ENCODE measurements at places on chromosomes 7 and 10.

GRCh38 chr7:77674878-77675277 is 21.4 kb upstream of the RSBN1L start:
- DNase-seq, result no peak

DNA sequence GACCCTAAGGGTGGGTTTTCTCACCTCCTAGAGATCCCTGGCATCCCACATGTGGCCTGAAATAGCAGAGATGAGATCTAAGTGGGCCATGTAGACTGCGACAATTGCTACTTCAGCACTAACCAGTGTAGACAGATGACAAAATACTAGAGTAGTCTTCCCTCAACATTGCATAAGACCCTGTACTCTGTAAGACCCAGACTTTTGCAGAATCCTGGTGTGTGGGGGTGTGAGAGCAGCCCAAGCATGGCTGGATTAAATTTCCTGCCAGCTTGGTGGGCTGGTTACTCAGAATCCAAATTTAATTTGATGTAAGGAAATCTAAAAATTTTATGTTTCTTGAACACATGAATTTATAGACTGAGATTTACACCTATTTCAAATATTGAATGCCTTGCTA is 88.3 kb downstream of the ZNF365 start:
- no peak for DNase-seq

DNA sequence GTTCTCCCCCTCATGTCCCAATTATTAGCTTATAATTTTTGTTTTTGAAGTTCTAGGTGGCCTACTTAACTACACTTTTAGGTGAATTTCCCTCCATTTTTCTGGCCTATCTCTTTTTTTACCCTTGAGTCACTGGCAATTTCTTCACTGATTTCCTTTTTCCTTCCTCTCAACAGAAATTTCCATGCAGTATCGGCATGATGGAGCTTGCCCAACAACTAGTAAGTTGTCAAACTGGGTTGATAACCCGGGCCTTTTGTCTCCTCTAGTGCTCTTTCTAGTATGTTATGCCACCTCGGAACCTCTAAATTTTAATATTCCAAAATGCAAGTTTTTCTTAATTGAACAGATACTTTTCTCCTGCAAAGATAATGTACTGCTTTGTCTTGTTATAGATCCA is 147.1 kb downstream of the MLLT10 start:
- DNase-seq, result no peak

GRCh38 chr10:77016278-77016815 is 621.3 kb downstream of the KCNMA1 start:
- no peak for DNase-seq

GRCh38 chr10:128884496-128885072 is 582.5 kb upstream of the MGMT start:
- no peak for DNase-seq

- DNase-seq, result no peak
These were observed 150.0 kb upstream of the IGFBP3 start for GRCh38 chr7:46071076-46071475.

- DNase-seq, result no peak
These were observed 4.7 kb upstream of the ENTPD7 start for GRCh38 chr10:99654390-99655175.

- no peak for DNase-seq
These were observed 44.2 kb downstream of the ZCCHC24 start for GRCh38 chr10:79401015-79401921.

GRCh38 chr7:77651575-77652162 is 44.6 kb upstream of the RSBN1L start:
- no peak for DNase-seq

DNA sequence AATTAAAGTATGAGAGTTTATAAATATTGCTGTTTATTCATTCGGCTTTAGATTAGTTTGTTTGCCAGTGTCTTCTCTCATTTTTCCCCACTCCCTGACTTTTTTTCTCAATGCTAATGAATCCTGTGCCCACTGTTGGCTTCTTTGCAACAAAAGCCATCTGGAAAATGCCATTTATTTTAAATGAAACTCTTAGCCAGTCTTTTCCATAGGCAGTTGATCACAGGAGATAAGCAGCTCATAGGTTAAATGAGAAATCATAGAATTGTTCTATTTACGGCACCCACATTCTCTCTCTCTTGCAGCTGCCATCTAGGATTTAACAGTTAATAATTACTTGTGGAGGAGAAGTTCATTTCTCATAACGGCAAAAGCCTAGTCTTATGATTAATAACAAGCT is 249.3 kb upstream of the POM121L12 start:
- no peak for DNase-seq

DNA sequence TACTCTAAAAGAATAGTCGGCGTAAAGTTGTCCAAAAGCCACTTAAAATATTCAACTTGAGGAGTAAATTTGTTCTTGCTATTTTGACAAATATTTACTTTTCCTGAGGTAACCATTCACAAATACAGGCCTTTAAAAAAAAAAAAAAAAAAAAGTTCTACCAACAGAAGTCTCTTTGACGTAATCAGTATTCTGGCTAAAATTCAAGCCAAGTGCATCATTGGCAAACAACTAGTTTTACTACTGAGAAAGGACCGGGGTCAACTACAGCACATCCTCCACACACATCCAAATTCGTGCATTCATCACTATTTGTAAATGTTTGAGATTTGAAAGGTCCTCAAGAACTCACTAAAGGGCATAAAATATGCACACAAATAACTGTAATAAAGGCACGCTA is 2.0 kb downstream of the OAT start:
- no peak for DNase-seq

DNA sequence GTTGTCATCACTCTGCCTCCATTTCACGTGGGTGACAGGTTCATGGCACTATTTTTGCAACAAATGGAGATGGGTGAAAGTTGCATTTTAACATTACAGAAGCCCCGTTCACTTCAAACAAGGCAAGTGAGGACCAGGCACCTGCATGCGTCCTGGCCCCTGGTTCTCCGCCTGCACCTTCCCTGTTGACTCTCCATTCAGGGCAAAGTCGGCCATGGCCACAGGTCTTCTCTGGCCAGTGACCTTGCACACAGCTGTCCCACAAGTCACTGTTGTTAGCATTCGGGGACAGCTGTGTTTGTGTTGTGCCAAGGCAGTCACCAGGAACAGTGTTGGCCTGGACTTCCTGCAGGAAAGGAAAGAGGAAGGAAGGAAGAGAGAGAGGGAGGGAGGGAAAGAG is 554.9 kb downstream of the TCERG1L start:
- no peak for DNase-seq

DNA sequence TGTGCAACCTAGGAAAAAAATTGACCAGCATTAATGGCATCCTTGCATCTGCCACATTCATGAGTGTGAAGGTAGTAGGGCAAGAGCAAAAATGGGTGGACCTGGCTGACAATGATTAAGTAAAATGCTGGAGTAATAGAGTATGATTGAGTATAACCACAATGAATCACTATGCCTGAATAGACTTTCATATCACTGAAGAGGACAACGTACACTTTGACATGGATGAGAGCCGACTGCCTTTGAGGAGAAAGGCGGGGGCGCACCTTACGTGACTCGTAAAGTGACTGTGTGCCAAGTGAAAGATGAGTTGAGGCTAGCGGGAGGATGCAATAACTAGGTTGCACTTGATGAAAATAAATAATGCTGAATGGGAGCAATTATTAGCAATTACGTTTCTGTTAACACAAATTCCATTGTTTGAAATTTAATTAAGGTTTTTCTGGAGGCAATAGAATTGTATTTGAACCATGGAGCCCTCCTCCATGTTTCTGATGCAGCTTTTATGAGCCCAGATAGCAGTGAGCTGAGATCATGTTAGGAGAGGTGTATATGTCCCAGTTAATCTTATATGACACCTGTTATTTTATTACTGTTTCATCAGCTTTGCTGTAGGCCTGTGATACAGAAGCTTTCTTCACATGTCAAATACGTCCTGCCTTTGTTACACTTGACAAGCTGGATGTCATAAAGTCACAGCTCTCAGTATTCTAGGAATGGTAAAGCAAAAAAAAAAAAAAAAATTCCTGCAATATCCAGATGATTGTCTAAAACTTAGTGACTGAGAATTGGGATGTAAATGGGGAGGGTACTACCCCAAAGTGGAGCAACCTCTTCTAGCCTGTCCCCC is 596.5 kb downstream of the NXPH1 start:
- no peak for DNase-seq

DNA sequence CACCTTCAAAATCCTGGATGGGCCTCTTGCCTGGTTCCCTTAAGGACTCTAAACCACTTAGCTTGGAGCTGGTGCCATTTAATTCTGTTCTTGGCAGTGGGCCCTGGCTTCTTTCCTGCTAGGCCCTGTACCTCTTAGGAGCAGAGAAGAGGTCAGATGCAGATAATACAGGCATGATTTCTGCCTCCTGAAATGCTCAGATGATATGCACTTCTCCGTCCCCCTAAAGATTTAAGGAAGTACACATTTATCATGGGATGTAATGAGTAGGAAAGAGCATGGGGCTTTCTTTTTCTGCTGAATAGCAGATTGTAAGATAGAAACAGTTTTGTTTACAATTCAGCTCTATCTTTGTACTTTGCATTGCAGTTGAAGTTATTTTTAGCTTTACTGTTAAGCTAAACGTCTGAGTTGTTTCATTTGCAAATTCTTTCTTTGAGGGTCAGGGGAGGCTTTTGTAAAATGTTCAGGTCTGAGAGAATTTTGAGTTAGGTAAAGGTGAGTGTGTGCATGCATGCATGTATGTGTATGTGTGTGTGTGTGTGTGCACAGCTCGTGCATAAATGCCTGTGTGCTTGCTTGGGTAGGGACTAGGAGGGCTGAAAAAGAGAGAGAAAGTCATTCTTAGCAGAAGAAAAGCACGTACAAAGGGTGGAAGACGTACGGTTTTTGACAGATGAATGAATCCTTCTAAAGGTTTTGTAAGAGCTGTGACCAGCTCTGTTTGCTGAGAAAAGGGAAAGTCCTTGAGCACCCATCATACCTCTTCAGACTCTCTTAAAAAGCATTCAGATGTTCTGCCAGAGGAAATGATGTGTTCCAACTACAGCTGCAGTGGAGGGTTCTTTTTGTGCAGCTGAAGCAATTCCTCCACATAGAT is 364.2 kb downstream of the AUTS2 start:
- DNase-seq, result no peak

GRCh38 chr10:129564923-129565322 is 97.9 kb downstream of the MGMT start:
- DNase-seq, result no peak

GRCh38 chr10:35347121-35347562 is 10.8 kb downstream of the CCNY start:
- DNase-seq, result no peak

- no peak for DNase-seq
These were observed 145.7 kb upstream of the FERD3L start for GRCh38 chr7:19290968-19291367.

- DNase-seq, result no peak
These were observed 18.7 kb downstream of the MIOS start for GRCh38 chr7:7585241-7585928.

GRCh38 chr7:87882151-87882937 is 6.1 kb downstream of the DBF4 start:
- DNase-seq, result no peak

DNA sequence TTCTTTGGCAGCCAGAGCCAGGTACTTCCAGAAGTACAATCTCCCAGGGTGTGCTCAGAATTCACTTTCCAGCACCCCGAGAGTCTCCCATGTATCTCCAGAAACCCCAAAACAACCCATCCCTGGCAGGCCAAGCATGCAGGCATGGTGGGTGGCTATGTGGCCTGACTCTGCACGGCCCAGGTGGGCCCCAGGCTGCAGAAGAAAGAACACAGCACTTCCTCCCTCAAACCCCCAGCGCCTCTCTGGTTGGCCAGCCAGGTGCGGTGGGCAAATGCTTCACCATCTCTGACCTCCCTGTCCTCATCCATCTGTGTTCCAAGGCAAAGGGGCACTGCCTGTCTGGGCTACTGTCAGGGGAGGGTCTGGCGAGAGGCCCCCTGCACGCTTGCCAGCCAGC is 100.3 kb downstream of the MKI67 start:
- DNase-seq, result no peak

- no peak for DNase-seq
These were observed 17.3 kb upstream of the CUBN start for GRCh38 chr10:17146892-17147291.

DNA sequence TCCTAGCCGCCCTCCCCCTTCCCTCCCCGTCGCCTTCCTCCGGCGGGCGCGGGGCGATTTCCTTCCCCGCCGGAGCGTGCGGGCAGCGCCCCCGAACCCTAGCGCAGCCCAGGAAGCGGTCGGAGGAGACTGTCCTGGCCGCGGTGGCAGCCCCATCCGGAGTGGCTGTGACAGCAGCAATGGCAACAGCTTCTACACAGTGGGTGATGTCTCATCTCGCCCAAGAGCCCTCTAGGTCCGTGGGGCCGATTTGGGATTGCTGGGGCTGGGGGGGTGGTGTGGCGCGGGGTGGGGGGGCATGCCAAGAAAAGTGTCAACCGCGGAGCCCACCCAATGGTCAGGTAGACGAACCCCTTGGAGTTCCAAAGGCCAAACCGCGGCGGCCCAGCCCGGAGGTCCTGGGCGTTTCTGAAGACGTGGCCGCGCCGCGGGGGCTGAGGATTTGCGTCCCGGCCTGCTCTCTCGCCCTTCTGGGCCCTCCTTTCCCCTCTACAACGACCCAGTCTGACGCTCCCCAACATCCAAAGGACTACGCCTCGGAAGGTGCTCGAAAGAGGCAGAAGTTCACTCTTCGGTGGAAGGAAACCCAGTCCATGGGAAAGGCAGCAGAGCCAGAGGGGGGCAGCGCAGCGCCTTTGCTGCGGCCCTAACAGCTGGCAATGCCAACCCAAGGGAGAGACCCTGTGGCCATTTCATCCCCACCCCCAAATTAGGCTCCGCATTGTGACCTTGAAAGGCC is 603 bp upstream of the TWIST1 start:
- no peak for DNase-seq

DNA sequence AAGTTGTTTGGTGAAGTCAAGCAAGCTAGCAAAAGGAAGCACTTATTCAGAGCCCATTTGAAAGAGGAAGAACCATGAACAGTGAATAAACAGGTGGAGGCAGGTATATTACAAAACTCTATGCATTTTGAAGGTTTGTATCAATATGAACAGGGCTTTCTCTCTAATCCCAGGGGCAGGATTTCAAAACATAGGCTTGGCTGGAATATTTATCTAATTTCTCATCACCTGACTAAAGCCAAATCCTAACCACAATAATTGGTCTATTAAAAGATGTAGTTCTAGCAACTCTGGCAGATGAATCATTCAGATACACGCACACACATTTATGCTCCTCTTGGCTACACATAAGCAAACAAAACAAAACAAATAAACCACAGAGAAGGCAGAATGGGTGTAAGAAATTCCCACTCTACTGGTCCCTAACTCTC is 554.4 kb downstream of the INHBA start:
- no peak for DNase-seq

DNA sequence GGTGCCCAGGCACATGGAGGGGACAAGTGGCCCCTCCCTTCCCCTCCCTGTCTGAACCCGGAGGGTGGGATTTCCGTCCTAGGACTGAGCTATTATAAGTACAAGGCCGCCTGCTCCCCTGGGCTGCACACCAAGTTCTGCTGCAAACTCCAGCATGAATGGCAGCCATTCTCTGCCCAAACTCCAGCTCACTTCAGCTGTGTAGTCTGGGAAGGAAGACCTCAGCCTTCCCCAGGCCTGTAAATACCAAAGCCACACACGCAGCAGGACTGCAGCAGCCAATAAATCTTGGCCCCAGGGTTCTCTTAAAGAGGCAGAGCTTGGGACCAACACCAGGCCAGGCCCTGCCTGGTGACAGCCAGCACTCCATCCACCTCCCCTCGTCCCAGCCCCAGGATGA is 291.3 kb upstream of the ZMIZ1 start:
- no peak for DNase-seq

- peak; percentile 35 for DNase-seq
These were observed 91.8 kb downstream of the SH3PXD2A start for GRCh38 chr10:103763374-103764202.
